ENCODE measurements at places on chromosomes 4 and X. TPM values are rescaled to one million over a fixed set of nuclear protein-coding genes. Genes with fewer than 3 reads are reported as not detected.

Gene FRMPD4
- total RNA-seq = not detected

Gene PITX2
- total RNA-seq = not detected

Gene SCML1
- total RNA-seq = 0.07 TPM

Gene RAB33A
- total RNA-seq = 0.20 TPM

Gene ALB
- total RNA-seq = 24.2 TPM

Gene TBX22
- not detected for total RNA-seq

- H3K27ac ChIP-seq = no peak overlapping the region
- H3K4me1 ChIP-seq = no peaks in the 10 kb centered on the region
Measured at GRCh38 chrX:47941423-47941822, 62.4 kb downstream of the ZNF182 start.

DNA sequence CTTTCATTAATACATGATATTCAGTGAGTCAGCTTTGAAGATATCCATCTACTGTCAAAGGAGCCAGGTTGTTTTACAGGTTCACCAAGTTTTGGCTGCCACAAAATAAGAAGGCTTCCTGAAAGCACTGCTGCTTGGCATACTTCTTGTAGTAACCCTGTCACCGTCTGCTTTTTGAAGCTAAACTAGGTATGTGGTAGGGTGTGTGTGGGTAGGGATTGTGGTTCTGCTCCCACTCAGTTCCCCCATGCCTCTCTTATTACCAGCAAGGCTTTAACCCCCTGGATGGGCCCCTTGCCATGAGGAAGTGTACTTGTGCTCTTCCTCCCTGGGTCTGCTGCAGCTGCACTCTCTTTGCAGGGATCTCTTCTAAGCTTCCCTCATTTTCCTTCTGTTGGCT is 191.2 kb downstream of the BANK1 start:
- H3K4me3 ChIP-seq = no peak overlapping the region
- no peak overlapping the region for H3K27ac ChIP-seq
- no peaks in the 10 kb centered on the region for H3K4me1 ChIP-seq
- H3K36me3 ChIP-seq = no peaks in the 10 kb centered on the region
- no peak for DNase-seq
- H3K27me3 ChIP-seq = no peaks in the 10 kb centered on the region

DNA sequence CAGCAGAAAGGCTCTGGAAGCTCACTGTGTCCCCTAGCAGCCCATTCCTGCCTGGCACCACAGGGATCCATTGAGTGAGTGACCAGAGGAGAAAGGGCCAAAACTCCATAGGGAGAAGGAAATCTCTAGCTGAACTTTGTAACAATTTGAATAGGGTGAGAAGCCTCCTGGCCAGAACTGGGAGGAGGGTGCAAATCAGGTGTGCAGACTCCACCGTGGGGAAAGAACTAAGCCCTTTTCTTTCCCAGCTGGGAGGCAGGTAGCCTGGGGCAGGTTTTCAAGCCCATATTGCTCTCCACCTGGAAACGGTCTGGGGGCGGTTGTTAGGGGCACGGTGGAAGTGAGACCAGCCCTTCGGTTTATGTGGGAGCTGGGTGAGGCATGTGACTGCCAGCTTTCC is 227.2 kb downstream of the SNCA start:
- H3K4me1 ChIP-seq = no peaks in the 10 kb centered on the region
- H3K27me3 ChIP-seq = no peaks in the 10 kb centered on the region
- no peak overlapping the region for H3K4me3 ChIP-seq
- H3K27ac ChIP-seq = no peak overlapping the region
- H3K36me3 ChIP-seq = no peaks in the 10 kb centered on the region

- H3K27me3 ChIP-seq = no peaks in the 10 kb centered on the region
- no peaks in the 10 kb centered on the region for H3K36me3 ChIP-seq
- H3K4me3 ChIP-seq = no peak overlapping the region
- no peak overlapping the region for H3K27ac ChIP-seq
- DNase-seq = no peak
Measured at GRCh38 chrX:107610667-107611066, 17.6 kb upstream of the PRPS1 start.

- no peak overlapping the region for H3K27ac ChIP-seq
- H3K4me1 ChIP-seq = no peaks in the 10 kb centered on the region
- H3K27me3 ChIP-seq = peaks cover 2% of the 10 kb centered on the region
Measured at GRCh38 chr4:54367059-54367458, 138.0 kb downstream of the PDGFRA start.

DNA sequence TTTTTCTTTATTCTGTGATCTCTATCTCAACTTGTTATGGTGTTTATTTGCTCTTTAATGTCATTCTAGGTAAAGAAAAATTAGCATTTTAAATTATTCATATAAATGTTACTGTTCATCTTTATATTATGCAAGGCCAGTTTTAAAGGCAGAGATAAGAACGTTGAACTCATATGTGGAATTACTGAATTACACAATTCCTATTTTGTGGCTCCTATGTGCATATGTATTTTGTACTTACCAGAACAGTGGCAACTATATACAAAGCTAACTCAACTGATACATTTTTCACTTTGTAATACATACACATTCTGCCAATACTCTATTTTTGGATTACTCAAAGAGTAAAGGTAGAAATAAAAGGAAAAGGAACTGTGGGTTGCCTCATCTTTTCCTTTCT is 533.2 kb upstream of the NR3C2 start:
- H3K36me3 ChIP-seq = no peaks in the 10 kb centered on the region
- H3K4me1 ChIP-seq = no peaks in the 10 kb centered on the region
- no peak overlapping the region for H3K27ac ChIP-seq
- DNase-seq = no peak
- no peaks in the 10 kb centered on the region for H3K27me3 ChIP-seq
- no peak overlapping the region for H3K4me3 ChIP-seq

- H3K4me1 ChIP-seq = peaks cover 13% of the 10 kb centered on the region
- no peaks in the 10 kb centered on the region for H3K27me3 ChIP-seq
- no peak for DNase-seq
- H3K4me3 ChIP-seq = no peak overlapping the region
- H3K27ac ChIP-seq = no peak overlapping the region
Measured at GRCh38 chr4:110224142-110224541, 25.7 kb upstream of the ELOVL6 start.

DNA sequence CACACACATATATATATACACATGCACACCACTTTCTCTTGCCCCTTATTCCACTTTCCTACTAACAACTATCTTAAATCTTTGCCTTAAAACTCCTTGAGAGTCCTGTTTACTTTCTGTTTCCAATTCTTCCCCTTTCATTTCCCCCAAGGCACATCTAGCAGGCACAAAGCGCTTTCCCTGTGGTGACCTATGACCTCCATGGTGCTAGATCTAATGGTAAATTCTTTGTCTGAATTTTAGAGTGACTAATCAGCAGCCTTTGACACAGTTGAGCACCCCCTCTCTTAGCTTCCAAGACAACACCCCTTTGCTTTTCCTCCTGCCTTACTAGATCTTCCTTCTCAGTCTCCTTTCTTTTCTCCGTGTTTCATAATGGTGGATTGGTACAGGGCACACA is 236.4 kb upstream of the TTC29 start:
- H3K36me3 ChIP-seq = no peaks in the 10 kb centered on the region
- H3K4me1 ChIP-seq = no peaks in the 10 kb centered on the region
- no peak for DNase-seq

DNA sequence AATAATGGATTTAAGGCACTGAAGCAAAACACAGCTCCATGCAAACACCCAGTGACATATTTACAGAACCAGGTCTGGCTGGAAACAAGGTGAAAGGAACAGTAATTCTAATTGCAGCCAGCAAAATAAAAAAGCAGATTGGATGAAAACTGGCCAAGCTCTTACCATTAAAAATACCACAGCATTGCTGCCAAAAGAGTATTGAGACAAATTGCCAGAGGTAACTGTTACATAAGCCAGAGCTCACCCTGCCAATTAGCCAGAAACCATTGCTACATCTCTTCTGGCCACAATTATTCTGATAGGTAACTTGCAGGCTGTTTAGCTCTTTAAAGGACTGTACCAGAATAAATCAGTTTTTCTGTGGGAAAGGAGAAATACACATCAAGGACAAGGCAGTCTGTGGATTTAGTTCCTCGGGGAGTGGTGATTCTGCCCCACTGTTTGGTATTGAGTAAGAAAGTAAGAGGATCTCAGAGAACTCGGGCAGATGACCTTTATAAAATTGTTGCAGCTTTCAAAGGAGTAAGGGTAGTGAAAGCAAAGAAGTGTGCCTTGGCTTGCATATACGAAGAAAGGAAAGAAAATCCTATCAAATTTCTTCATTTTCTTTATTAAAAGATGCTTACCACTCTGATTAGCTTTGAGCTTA is 369.5 kb downstream of the PPP3CA start:
- DNase-seq = no peak
- H3K36me3 ChIP-seq = no peaks in the 10 kb centered on the region
- H3K27ac ChIP-seq = no peak overlapping the region

- H3K4me1 ChIP-seq = no peaks in the 10 kb centered on the region
- no peaks in the 10 kb centered on the region for H3K27me3 ChIP-seq
- H3K36me3 ChIP-seq = no peaks in the 10 kb centered on the region
- H3K27ac ChIP-seq = no peak overlapping the region
Measured at GRCh38 chrX:124239911-124240310, 92.5 kb upstream of the TEX13D start.

- H3K4me1 ChIP-seq = no peaks in the 10 kb centered on the region
- DNase-seq = peak; percentile 10
- no peaks in the 10 kb centered on the region for H3K27me3 ChIP-seq
Measured at GRCh38 chrX:111568354-111568753, 56.9 kb downstream of the SERTM2 start.

- no peak overlapping the region for H3K27ac ChIP-seq
- no peak for DNase-seq
- H3K27me3 ChIP-seq = no peaks in the 10 kb centered on the region
- H3K4me1 ChIP-seq = peaks cover 9% of the 10 kb centered on the region
- H3K4me3 ChIP-seq = no peak overlapping the region
Measured at GRCh38 chr4:39719804-39720580, 22.1 kb downstream of the UBE2K start.

DNA sequence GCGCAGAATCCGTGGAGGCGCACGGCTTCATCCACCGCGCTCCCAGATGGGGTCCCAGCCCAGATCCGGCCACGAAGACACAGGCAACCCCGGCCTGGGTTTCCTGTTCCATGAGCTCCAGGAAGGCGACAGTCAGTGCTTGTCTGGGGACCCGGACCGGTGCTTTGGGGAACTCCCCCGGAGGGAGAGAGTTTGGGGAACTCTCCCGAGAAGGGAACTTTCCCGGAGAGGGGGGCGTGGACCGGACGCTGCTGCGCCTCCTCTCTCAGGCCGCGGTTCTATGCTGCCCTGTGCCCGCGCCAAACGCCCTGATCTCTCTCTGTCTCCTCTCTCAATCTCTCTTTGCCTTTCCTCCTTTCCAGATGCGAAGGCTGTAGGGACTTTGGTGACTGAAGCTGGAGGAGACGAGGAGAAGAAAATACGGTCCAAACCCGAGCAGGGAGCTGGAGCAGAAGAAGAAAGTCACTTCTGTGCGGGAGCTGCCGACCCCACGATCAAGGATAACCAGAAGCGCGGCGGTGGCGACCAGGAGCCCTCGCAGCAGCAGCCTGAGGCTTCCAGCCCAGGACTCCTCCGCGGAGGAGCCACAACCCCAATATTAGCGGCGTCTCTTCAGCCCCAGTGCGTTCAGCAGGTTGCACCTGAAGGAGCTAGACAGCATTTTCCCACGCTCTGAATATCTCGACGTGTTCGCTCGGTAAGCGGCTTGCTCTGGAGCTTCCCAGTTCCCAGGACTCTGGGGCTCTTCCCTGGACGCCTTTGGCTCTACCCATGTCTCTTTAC is 47.6 kb upstream of the NKAP start:
- H3K27ac ChIP-seq = no peak overlapping the region
- no peak for DNase-seq
- H3K4me3 ChIP-seq = no peak overlapping the region
- H3K36me3 ChIP-seq = no peaks in the 10 kb centered on the region
- H3K27me3 ChIP-seq = peaks cover 32% of the 10 kb centered on the region

GRCh38 chr4:171813526-171814250 is 484 bp downstream of the GALNTL6 start:
- no peak overlapping the region for H3K4me3 ChIP-seq
- no peaks in the 10 kb centered on the region for H3K36me3 ChIP-seq
- H3K27ac ChIP-seq = no peak overlapping the region
- DNase-seq = no peak

- H3K27ac ChIP-seq = no peak overlapping the region
- no peak overlapping the region for H3K4me3 ChIP-seq
- H3K4me1 ChIP-seq = peaks cover 9% of the 10 kb centered on the region
- no peaks in the 10 kb centered on the region for H3K27me3 ChIP-seq
Measured at GRCh38 chr4:40480291-40480690, 145.2 kb downstream of the CHRNA9 start.

GRCh38 chrX:23810279-23810678 is 27.3 kb downstream of the SAT1 start:
- no peak overlapping the region for H3K27ac ChIP-seq
- DNase-seq = no peak
- no peaks in the 10 kb centered on the region for H3K27me3 ChIP-seq
